Ureter (tissue), 1 donor: ENCODE measurements at places on chromosomes 12 and 14. TPM values are rescaled to one million over a fixed set of nuclear protein-coding genes. Genes with fewer than 3 reads are reported as not detected.

DNA sequence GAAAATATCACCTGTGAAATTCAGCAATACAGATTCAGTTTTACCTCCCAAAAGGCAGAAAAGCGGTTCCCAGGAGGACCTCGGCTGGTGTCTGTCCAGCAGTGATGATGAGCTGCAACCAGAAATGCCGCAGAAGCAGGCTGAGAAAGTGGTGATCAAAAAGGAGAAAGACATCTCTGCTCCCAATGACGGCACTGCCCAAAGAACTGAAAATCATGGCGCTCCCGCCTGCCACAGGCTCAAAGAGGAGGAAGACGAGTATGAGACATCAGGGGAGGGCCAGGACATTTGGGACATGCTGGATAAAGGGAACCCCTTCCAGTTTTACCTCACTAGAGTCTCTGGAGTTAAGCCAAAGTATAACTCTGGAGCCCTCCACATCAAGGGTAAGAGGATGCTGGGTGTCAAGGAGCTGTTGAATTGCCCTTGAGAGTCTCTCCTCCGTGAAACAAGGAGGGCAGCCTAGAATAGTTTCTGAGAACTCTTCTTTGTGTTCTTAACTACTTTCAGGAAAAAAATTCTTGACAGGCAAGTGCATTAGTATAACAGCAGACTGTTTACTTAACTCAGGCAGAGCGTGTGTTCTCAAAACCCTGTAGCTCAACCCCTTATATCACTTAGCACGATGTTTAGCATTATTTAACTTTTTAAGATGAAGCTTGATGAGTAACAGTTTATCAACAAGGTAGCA is 7.7 kb downstream of the TDP1 start:
- DNase-seq = no peak

DNA sequence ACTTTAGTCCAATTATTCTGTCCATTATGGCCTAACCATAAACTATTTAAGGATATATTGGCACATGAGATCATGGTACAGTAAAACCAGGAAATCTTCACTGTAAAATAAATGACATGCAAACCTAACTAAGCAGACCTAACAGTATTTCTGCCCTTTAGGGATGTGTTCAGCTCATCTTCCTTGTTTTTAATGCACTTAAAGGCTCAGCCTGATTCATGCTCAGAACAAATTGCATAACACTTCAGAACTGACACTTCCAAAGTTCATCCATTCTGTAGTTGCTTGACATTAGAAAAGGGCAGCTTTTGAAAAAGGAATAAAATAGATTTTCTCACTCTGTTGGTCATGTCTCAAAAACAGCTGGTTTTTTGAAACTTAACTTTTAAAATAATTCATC is 708.5 kb downstream of the C12orf50 start:
- DNase-seq = no peak

DNA sequence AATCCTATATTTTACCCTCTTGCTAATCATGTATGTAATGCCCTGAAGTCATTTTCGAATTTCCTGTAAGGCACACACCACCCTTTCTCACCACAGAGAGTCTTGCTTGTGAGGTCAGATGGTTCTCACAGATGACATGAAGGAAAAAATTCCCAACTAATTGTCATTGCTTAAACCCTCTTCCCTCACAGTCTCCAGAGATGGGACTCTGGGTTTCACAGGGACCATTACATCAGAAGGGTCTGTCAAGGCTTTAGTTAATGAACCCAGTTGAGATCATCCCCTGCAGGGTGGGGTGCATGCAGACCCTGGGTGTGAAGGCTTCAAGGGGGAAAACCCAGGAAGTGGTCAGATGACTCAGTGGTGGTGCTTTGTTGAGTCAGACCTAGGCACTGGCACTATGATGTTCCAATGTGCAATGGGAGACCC is 229.6 kb downstream of the BCAT1 start:
- DNase-seq = no peak

Gene DACT1
- total RNA-seq = 13.5 TPM

- no peak for DNase-seq
Observed at GRCh38 chr12:122421187-122421820, 1.2 kb downstream of the CLIP1 start.

Gene CCDC196
- total RNA-seq = not detected

Gene MUCL1
- not detected for total RNA-seq

DNA sequence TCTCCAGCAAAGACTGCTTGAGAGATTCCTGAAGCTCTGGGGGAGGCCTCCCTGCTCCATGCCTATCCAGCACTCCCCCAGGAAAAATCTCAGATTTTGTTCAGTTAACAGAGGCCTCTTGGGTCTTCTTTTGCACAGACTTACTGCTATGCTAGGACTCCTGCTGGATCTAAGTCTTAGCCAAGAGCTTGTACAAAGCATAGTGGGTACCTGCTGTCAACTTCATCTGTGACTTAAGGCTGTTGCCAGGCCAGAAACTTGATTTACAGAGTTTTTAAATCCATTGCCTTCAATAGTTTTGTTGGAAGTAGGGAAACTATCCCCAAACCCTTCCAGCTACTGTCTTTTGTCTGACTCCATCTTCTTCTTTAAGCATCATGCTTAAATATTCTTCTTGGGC is 140.5 kb downstream of the SMOC1 start:
- DNase-seq = no peak

GRCh38 chr12:125533434-125534029 is 468.3 kb downstream of the AACS start:
- no peak for DNase-seq

Gene IFNG-AS1
- 0.49 TPM for total RNA-seq

DNA sequence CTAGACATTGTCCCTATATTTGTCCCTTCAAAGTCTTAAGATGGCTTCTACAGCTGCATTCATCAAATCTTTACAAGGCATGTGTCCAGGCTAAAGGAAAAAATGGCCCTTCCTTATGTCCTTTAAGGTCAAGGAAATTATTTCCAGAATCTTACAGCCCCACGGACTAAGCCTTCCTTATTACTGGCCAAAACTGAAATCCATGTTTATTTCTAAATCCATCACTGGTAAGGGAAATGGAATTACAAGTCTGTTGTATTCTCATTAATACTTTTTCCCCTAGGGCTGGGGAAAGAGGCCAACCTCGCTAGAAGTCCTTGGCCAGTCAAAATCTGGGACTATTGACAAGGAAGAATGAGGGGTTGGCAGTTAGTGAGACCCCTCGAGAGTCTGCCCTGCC is 252.5 kb downstream of the TMEM132C start:
- DNase-seq = no peak

Gene C14orf132
- total RNA-seq = 6.7 TPM

Gene SSTR1
- total RNA-seq = 2.9 TPM

Gene FOXN4
- total RNA-seq = not detected

Gene RAPGEF3
- 83.4 TPM for total RNA-seq

DNA sequence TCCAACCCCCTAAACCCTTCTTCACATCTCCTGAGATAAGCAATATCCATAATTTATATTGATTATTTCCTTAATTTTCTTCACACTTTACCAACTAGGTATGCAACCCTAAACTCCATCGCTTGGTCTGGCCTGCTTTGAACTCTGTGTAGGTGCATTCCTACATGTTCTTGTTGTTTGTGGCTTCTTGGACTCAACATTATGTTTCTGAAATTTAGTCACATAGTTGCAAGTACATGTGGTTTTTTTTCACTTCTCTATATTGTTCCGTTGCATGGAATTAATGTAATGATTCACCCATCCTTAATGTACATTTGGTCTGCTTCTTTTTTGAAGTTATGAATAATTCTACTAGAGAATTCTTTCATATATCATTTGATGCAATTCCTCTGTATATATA is 1.6 kb upstream of the TAS2R30 start:
- DNase-seq = no peak

DNA sequence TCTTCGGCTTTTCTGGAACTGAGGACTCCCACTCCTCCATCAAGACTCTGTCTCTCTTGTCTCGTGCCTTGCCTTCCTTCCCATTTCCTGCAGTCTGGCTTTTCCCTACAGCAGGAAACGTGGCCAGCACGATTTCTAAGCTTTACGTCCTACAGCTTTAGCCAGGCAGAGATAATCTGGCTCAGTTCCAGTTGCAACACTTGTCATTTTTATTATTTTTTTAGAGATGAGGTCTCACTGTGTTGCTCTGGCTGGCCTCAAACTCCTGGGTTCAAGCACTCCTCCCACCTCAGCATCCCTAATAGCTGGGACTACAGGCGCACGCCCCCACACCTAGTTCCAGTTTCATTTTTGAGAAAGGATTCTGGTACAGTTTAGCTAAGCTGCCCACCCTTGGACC is 19.9 kb downstream of the CALM1 start:
- no peak for DNase-seq

Gene CDCA3
- total RNA-seq = 1.4 TPM

Gene IAPP
- total RNA-seq = not detected

DNA sequence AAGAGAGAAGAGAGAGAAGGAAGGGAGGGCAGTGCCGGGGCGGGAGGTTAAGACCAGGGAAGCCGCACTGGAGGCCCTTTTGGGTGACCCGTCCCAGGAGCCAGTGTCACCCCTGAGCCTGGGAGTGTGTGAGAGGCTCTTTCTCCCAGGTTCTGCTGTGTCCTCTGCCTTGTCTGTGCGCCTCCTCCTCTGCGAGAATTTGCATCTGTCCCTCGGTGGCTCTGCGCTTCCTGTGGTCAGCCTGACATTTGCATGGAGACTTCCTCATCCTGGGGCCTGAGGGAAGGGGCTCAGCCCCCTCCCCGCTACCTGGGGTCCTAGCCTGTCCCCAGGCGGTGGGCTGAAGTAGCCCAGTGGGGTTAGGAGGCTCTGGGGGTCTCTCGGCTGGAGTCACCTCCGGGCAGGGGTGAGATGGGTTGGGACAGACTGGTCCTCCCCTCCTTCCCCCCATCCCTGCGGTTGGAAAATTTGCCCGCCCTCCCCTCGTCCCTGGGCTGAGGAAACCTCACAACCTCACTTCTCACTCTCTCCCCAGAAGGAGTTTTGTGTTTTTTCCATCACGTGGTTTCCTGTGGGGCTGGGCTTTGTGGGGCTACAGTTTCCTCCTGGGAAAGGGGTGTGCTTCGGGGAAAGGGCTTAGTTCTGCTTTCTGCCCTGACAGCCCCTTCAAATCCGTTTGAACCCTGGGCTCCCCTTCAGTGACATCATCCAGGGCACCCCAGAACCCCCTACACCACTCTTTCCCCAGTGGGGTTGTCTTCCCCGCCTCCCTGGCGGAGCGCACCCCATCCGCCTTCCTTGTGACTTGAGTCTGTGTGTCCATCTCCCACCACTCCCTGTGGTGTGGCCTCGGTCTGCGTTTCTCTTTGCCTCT is 2.5 kb downstream of the PTPN6 start:
- peak; percentile 73 for DNase-seq

DNA sequence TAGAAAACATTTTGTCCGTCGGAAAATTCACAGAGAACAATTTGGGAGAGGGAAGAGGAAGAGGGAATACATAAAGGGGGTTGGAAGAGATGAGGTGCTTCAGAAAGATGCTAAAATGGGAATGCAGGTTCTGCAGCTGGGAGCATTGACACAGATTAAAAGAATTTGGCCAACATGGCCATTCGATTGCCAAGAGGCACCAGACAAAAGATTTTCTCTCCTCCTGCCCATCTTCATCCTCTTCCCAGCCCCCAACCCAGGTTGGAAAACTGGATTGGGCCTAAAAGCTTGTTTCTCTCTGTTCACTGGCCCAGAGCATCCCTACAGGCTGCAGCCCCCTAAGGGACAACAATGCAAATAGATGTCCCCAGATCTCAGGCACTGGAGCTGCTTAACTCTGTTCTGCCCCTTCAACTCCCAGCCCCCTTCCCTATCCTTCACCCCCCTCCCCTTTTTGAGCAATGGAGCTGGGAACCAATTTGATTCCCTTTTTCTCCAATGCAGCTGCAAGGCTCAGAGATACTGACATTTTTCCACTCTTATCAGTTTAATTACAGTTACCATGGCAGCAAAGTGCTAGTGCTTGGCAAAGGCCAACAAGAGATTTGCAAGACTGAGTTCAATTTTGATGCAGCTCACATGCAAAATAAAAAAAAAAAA is 1.9 kb downstream of the LMO3 start:
- DNase-seq = no peak

- peak; percentile 54 for DNase-seq
Observed at GRCh38 chr12:111444925-111445725, 39.4 kb downstream of the SH2B3 start.

GRCh38 chr12:101050631-101051030 is 159.4 kb downstream of the SLC5A8 start:
- DNase-seq = no peak

GRCh38 chr12:4909734-4910501 is at the start of gene KCNA1:
Gene KCNA1, plus strand, starts transcription at chr12:4909905. Its CDS starts 1,474 bp downstream, at chr12:4911379.
- DNase-seq = no peak

GRCh38 chr14:74618078-74618952 is 6.3 kb upstream of the LTBP2 start:
- DNase-seq = no peak

Gene HCAR1
- total RNA-seq = 16.3 TPM

DNA sequence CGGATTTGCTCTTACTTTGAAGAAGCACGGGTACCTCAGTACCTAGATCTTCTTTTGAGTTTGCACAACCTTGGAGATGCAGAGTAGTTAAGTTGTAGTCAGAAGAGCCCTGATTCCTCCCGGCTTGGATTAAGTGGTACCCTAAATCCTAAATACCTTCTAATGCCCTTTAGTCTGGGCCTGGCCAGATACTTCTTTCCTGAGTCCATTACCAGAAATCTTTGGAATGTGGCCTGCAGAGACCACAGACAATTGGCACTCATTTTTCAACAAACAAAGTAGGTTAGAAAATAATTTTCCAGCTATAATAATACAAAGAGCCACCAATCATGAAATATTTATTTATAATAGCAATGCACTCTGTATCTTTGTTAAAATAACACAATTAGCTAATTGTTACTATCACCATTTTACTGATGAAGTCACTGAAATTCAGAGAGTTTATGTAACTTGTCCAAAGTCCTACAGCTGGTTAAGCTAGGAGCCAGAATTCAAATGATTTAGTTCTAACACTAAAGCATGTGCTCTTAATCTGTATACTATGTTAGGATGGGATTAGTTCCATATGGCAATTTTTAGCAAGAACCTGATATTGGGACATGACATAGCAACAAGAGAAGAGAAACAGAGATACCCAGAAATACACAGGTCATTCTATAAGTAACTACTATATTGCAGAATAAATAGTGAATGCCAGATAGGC is 132.1 kb upstream of the PDZRN4 start:
- no peak for DNase-seq

Gene KRT83
- not detected for total RNA-seq

Gene ENDOU
- total RNA-seq = 0.89 TPM

Gene ORAI1
- total RNA-seq = 13.6 TPM

Gene GIT2
- total RNA-seq = 55.5 TPM

DNA sequence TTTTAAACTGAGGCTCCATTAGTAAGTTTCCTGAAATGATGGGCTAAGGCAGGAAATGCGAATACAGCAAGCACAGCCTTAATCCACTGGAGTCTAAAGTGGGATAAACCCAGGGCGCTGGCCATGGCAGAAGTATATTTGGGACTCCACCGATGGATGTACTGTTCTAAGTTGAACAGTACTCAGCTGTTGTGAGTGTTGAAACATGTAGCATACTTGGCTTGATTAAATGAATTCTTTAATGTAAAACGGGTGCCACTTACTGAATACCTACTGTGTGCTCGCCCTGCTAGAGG is 996 bp downstream of the SSPN start:
- no peak for DNase-seq
